ENCODE measurements at places on chromosomes 3 and 15.

GRCh38 chr3:62954580-62954979 lies 79.4 kb upstream of the CADPS start:
- no peak for DNase-seq

- no peak for DNase-seq
Measured at GRCh38 chr15:64048781-64049460, 2.6 kb upstream of the DAPK2 start.

DNA sequence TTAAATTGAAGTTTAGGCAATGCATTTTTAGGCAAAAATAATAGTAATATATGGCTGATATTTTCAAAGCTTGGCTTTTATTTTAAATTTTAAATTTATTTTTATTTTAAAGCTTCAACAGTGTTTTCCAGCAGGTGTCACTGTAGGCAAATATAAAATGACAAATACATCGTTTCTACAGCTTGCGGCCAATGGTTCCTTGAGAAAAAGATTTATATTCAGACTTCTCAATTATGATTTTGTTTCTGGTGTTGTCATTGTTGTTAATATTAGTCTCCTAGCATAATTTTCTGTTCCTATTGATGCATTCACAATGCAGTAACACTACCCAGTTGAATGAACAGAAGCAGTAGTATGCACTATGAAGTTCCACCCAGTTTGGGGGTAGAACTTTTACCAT lies 220.7 kb upstream of the DNAJC19 start:
- no peak for DNase-seq

GRCh38 chr3:136110481-136110880 lies 85.7 kb downstream of the MSL2 start:
- no peak for DNase-seq

GRCh38 chr3:20194793-20195460 lies 8.9 kb upstream of the SGO1 start:
- DNase-seq, result no peak
